ENCODE measurements at places on chromosomes 7 and 10.

- no peak for DNase-seq
These were observed 163.2 kb downstream of the SH2D4B start for GRCh38 chr10:80700760-80701444.

- DNase-seq = no peak
These were observed 9.0 kb downstream of the AGAP3 start for GRCh38 chr7:151095123-151095797.

DNA sequence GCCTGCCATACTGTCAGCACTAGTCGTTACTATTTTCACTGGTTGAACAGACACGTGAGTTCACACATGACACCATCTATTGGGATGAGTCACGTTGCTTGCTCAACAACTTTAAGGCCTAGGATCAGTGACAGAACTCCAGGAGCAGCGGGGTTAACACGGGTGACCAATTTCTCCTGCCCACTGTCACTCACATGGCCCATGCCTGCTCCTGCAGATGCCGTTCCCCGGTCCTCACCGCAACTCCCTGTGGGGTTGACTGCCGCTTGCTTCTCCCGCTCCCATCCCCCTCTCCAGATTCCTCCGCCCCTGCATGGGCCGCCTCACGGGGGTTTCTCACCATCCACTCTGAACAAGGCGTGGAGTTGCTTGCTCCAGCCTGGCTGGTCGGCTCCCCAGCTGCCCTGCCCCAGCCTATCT is 128.2 kb downstream of the TAX1BP1 start:
- DNase-seq = no peak

GRCh38 chr10:88089498-88089897 is 226.1 kb downstream of the PTEN start:
- no peak for DNase-seq

- no peak for DNase-seq
These were observed 46.8 kb downstream of the GNAI1 start for GRCh38 chr7:80181411-80181810.

DNA sequence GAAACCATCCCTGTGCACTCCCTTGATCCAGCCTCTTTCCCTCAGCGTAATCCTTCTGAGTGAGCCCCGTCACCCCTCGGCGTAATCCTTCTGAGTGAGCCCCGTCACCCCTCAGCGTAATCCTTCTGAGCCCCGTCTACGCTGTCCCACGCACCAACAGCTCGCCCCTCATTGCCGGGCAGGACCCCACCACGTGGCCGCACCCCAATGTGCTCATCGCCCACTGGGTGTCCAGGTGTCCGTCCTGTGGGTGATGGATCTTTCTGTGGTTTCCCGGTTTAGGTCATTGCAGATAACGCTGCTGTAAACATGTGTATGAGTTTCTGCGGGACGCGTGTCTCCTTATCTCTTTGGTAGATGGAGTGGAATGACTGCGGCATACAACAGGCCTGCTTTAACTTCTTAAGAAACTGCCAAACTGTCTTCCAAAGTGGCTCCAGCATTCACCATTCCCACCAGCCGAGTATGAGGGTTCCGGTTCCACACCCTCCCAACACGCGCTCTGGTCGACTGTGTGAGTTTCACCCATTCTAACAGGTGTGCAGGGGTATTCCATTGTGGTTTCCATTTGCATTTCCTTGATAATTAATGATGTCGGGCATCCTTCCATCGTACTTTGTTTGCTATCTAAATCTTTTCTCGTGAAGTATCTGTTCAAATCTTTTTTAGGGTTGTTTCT is 42.1 kb upstream of the NKX6-2 start:
- DNase-seq = peak; percentile 22

- DNase-seq = no peak
These were observed 141.6 kb upstream of the GDF10 start for GRCh38 chr10:47158116-47159071.

- DNase-seq = no peak
These were observed 44.1 kb upstream of the SLC39A12 start for GRCh38 chr10:17907641-17908040.

DNA sequence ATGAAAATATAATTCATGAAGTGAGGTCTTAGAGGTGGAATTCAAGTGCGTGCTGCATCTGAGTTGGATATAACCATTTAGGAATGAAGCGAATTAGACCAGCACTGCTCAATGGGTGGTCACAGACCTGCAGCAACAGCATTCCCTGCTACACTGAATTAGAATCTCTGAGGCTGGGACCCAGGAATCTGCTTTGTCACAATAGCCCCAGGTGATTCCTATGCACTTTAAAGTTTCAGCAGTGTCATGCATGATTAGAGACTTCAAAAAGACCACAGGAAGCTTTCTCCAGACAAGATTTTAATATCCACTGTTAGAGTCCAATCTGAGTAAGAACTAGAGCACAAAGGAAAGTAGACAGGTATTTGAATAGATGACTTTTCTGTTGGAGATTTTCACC is 352.8 kb upstream of the VSTM2A start:
- no peak for DNase-seq

GRCh38 chr10:110679486-110680272 is 35.5 kb downstream of the RBM20 start:
- DNase-seq = no peak

DNA sequence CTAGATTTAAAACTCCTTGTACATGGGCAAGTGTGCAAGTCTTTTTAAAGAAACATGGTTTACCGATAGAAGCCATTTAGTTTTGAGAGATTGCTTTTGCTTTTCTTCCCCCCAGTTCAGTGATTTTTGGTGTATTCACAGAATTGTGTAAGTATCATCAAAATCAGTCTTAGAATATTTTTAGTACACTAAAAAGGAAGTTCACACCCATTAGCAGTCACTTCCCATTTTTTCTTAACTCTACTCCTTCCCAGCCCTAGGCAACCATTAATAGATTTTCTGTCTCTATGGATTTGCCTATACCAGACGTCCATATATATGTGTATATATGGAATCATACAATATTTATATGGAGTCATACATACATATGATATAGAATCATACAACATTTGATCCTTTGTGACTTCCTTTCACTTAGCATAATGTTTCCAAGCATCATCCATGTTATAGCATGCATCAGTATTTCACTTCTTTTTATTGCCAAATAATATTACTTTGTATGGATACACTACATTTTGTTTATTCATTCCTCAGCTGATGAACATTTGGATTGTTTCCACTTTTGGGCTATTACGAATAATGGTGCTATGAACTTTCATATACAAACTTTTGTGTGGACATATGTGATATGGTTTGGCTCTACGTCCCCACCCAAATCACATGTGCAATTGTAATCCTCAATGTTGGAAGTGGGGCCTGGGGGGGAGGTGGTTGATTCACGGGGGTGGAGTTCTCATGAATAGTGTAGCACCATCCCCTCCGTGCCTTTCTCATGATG is 16.5 kb upstream of the ARL4A start:
- DNase-seq = no peak

DNA sequence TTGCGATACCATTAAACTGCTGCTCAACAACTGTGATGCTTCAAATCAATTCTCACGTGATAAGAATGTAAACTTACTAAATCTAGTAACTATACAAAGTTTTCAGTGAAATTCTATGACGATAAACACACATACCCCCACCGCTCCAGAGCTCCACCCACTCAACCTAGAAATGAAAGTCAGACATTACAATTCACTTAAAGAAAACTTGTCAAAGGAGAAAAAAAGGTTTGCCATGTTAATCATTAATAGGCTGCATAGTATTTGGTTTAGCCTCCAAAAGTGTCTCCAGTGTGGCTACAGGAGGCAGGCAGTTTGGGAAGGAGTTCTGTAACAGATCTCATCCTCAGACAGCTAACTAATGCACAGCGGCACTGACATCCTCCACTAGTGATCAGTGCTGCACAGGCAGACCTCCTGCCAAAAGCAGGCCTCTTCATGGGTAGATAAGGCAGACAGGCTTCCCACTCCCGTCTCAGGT is 3.1 kb downstream of the HERPUD2 start:
- no peak for DNase-seq

DNA sequence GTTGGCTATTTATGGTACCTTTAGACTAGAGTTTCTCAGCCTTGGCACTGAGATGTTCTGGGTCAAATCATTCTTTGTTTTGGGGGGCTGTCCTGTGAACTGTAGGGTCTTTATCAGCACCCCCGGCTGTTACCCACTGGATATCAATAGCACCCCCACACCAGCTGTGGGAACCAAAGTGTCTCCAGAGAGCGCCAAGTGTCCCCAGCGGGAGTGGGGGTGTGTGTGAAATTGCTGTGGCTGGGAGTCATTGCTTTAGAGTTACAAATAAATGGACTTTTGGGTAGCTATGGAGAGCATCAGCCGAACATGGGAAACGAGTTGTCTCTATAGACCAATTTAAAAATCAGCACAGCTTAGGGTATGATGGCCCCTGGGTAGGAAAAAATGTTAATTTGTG is 111.3 kb upstream of the C1QL3 start:
- no peak for DNase-seq

DNA sequence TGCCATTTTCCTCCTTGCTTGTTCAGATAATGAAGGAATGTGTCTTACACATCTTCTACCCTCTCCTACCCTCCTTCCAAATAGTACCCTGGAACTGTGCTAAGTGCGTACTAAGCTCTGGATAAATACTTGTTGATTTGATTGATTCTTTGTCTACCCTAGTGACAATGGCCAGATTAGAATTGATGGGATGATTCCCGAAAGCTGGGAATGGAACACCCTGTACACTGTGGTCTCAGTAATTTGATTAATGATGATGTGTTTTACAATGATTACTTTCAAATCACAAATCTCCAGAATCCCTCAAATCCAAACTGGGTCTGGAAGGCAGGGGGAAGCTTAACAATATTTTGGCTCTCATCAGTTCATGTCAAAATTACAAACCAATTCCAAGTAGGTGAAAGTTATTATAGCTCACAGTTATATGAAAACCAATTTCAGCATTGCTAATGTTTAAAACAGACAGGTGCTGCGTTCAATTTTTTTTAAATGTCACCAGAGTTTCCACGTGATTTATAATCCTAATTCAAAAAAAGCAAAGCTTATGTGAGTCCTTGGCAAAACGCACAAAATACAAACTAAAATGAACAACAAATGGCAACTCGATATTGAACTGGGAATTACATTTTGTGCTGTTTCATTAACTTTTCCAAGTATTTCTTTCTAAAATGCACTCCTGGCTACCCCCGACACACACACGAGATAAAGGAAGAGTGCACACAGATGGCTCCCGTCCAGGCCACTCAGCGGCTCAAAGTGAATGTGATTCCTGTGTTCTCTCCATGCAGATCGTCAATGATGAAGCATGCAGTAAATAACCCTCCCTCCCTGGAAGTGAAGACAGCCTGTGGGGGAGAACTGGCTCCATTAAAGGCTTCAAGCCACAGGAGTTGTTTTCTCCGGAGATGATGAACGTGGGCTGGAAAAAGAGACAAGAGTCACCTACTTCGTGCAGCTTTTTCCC is 21.7 kb upstream of the ADRB1 start:
- no peak for DNase-seq

GRCh38 chr10:55091691-55092328 is 290.8 kb upstream of the PCDH15 start:
- DNase-seq = no peak

GRCh38 chr7:114415064-114415989 is 712 bp downstream of the FOXP2 start:
- DNase-seq = no peak

GRCh38 chr10:129307141-129307540 is 159.9 kb upstream of the MGMT start:
- no peak for DNase-seq

GRCh38 chr10:77586719-77587415 is 50.7 kb downstream of the KCNMA1 start:
- DNase-seq = no peak

DNA sequence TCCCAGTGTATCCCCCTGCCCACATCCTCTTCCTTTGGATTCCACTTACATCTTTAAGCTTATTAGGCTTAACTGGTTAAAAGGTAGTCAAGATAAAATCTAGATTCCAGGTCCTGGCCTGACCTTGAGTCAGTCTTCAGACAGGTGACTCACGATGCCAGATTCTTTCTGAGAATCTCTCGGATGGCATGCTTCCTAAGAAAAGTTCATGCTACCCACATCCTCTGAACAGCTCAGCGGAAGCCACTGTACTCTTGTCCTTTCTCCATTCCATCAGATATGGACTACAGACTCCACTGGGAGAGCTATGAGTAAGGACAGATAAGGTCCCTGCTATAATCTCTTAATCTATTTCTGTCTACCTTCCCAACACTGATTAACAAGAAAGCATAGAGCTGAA is 43.4 kb downstream of the DNMBP start:
- DNase-seq = no peak

- DNase-seq = no peak
These were observed 147.0 kb downstream of the NRP1 start for GRCh38 chr10:33187427-33187999.

- no peak for DNase-seq
These were observed 81.5 kb downstream of the LYZL1 start for GRCh38 chr10:29370097-29371092.

- DNase-seq = no peak
These were observed 19.3 kb upstream of the ADAMTS14 start for GRCh38 chr10:70652761-70653657.

- DNase-seq = no peak
These were observed 180.7 kb downstream of the BMPER start for GRCh38 chr7:34086064-34086463.

- DNase-seq = no peak
These were observed 76.4 kb upstream of the ZMIZ1 start for GRCh38 chr10:78992333-78992732.

DNA sequence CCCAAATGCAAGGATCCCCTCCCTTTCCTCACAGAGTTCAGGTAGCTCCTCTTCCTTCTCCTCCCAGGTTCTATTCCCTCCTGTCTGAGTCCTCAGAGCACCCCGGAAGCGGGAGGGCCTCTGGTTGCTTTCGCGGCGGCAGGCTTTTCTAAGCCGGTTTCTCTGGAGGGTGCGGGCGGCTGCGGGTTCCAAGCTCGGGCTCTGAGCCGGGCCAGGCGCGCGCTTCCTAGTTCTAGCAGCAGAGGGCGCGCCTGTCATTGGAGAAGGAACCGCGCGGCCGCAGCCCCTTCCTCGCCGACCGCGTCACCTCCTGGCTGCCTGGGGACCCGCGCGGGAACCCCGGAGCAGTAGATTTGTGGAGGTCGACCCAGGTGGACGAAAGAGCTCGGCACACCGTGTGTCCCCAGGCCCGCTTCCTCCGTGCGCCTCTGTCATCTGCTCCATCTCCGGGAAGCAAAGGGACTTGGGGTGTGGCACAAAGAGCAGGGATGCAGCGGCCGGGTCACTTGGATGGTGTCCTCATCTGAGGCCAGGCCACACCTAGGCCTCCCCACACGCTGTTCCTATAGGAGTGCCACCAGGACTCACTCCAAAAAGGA is 389.0 kb upstream of the PODXL start:
- peak; percentile 80 for DNase-seq

- peak; percentile 46 for DNase-seq
These were observed 3.7 kb upstream of the IL2RA start for GRCh38 chr10:6065835-6066234.

DNA sequence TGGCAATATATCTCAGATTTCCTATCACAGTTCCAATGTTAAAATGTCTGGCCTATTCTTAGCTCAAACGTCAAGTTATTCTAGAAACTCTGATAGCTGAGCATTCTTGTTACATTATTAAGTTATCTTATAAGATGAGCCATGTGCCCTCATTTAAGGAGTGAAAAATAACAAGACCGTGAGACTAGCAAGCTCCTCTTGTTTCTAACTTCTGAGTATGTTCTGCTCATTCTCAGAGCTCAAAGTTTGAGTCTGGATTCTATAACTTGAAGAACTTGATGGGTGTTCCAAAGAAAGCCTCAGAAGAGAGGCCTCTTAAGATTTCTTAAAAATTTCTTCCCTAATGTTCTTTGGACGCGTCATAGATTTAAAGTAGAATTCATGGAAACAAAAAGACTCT is 215.2 kb downstream of the HTR7 start:
- no peak for DNase-seq

- no peak for DNase-seq
These were observed 151.5 kb upstream of the FAM3C start for GRCh38 chr7:121547544-121548092.

GRCh38 chr10:60974463-60975149 is 30.6 kb upstream of the RHOBTB1 start:
- DNase-seq = no peak

Measured in activated CD8-positive, alpha-beta memory T cell treated with anti-CD3 and anti-CD28 coated beads, Interleukin-2, amount 50 U/mL, for 48 hours (primary cell).